ENCODE measurements at places on chromosomes 4 and X. TPM values are rescaled to one million over a fixed set of nuclear protein-coding genes. Genes with fewer than 3 reads are reported as not detected.

Gene TCEANC
- 3.6 TPM for total RNA-seq

Gene PPP1R2C
- total RNA-seq, result not detected

Gene TKTL1
- not detected for total RNA-seq

Gene GPR119
- not detected for total RNA-seq

Gene GLRA2
- not detected for total RNA-seq

Gene AMOT
- 1.1 TPM for total RNA-seq

Gene JCHAIN
- total RNA-seq, result 6.7 TPM

Gene XPNPEP2
- 1.9 TPM for total RNA-seq

Gene ASB12
- total RNA-seq, result not detected

Gene BCOR
- total RNA-seq, result 7.3 TPM

Gene DCAF8L2
- under 0.01 TPM for total RNA-seq

Gene PLXNB3
- 1.3 TPM for total RNA-seq

Gene FATE1
- not detected for total RNA-seq

Gene SMIM10L2A
- 0.28 TPM for total RNA-seq

Gene TKTL2
- not detected for total RNA-seq

Gene MAGEA8
- total RNA-seq, result not detected

Gene CENPVL1
- total RNA-seq, result not detected
